ENCODE measurements at places on chromosomes 6 and 20. TPM values are rescaled to one million over a fixed set of nuclear protein-coding genes. Genes with fewer than 3 reads are reported as not detected.

Gene SGK2
- 0.65 TPM for total RNA-seq

Gene SPO11
- total RNA-seq: not detected

Gene HMGN4
- 86.4 TPM for total RNA-seq

Gene OR2H1
- total RNA-seq: not detected

Gene EBF4
- total RNA-seq: 4.3 TPM

DNA sequence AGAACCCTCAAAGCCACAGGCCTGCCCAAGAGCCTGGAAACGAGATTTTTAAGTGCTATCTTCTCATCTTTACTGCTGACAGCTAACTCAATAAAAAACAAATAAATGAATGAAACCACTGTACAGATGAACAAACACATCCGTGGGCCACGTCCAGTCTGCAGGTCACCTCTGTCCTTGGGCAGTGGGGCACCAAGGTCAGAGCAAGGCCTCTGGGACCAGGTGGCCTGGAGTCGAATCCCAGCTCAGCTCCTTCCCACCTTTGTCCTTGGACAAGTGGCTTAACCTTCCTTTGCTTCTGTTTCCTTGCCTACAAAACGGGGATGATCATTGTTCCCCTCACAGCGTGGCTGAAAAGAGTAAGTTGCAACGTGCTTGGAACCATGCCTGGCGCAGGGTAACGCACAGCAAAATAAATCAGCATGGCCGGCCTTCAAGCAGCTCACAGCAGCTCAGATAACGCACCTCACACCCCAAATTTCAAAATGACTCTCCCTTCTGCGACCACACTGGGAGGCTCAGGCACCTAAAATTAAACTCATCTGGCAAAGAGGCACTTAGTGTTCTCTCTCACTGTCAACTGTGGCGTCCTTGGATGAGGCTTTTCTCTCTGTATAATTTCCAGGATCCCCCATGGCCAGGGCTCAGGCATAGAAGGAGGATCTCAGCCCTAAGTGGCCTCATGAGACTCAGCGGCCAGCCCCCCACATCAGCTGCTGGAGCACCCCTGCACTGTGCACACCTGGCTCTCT lies 35.7 kb downstream of the RRBP1 start:
- H3K27me3 ChIP-seq: no peaks in the 10 kb centered on the region
- H3K27ac ChIP-seq: no peak overlapping the region
- H3K36me3 ChIP-seq: no peaks in the 10 kb centered on the region

GRCh38 chr6:91743756-91744155 lies 1156.9 kb upstream of the MAP3K7 start:
- DNase-seq: no peak
- no peaks in the 10 kb centered on the region for H3K36me3 ChIP-seq
- H3K27me3 ChIP-seq: no peaks in the 10 kb centered on the region
- no peak overlapping the region for H3K27ac ChIP-seq

DNA sequence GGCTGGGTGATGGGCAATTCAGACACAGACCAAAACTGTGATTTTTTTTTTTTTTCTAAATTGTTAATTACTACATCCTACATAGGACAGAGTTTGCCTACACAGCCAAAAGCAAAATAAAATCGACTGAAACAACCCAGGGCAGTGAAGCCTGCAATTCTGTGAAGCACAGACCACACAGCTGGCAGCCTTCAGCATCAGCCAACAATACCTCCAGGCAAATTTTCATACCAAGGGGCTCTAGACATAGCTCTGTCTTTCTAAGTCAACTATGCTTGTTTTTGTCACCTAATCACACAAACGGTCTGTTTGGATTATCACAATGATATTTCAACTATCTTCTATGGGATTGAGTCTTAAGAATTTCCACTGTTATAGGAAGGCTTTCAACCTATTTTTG lies 17.6 kb downstream of the RMND1 start:
- no peak overlapping the region for H3K4me3 ChIP-seq
- H3K27ac ChIP-seq: no peak overlapping the region
- no peaks in the 10 kb centered on the region for H3K27me3 ChIP-seq
- peaks cover 17% of the 10 kb centered on the region for H3K36me3 ChIP-seq

DNA sequence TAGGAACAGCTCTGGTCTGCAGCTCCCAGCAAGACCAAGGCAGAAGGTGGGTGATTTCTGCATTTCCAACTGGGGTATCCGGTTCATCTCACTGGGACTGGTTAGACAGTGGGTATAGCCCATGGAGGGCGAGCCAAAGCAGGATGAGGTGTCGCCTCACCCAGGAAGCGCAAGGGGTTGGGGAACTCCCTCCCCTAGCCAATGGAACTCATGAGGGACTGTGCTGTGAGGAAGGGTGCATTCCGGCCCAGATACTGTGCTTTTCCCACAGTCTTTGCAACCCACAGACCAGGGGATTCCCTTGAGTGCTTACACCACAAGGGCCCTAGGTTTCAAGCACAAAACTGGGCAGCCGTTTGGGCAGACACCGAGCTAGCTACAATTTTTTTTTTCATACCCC lies 21.8 kb downstream of the HDDC2 start:
- no peak overlapping the region for H3K27ac ChIP-seq
- H3K4me1 ChIP-seq: peaks cover 48% of the 10 kb centered on the region
- H3K4me3 ChIP-seq: no peak overlapping the region
- no peaks in the 10 kb centered on the region for H3K27me3 ChIP-seq
- DNase-seq: no peak

- H3K27me3 ChIP-seq: no peaks in the 10 kb centered on the region
- no peak for DNase-seq
- peaks cover 21% of the 10 kb centered on the region for H3K36me3 ChIP-seq
- no peak overlapping the region for H3K27ac ChIP-seq
Measured at GRCh38 chr20:36234771-36235320, 1.4 kb upstream of the AAR2 start.

DNA sequence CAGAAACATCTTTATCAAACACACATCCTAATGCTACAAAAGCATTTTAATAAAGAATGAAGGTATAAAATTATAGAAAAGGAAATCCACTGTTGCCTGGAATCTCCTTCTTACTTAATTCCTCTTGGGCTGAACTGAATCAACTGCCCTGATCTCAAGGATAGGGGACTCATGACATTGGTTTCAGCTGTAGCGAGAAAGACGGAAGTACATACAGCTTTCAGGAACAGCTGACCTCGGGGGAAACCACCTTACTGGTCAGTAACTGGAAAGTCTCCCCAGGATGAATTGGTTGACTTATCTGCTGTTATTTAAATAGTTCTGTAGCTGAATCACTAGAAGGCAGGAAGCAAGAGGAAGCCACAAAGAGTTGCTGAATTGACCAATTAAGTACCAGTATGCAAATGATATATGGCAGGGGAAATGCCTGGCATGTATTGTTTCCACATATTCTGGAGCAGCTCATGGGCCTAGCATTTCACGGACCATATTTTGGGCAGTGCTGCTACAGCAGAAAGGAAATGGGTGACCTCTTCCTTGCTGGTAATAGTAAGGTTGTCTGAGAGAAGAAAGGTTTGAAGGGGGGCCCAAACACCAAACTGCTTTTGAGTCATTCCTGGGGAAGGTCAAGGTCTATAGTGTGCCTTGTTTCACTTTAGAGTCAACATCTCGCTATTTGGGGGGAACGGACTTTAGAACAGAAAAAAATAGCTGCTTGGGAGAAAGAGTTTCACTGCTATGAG lies 43.7 kb upstream of the MAP7 start:
- H3K4me1 ChIP-seq: peaks cover 23% of the 10 kb centered on the region
- peaks cover 30% of the 10 kb centered on the region for H3K36me3 ChIP-seq
- peak; percentile 70 for DNase-seq
- no peaks in the 10 kb centered on the region for H3K27me3 ChIP-seq
- H3K4me3 ChIP-seq: peak overlapping the region; percentile 51
- peak overlapping the region; percentile 91 for H3K27ac ChIP-seq

DNA sequence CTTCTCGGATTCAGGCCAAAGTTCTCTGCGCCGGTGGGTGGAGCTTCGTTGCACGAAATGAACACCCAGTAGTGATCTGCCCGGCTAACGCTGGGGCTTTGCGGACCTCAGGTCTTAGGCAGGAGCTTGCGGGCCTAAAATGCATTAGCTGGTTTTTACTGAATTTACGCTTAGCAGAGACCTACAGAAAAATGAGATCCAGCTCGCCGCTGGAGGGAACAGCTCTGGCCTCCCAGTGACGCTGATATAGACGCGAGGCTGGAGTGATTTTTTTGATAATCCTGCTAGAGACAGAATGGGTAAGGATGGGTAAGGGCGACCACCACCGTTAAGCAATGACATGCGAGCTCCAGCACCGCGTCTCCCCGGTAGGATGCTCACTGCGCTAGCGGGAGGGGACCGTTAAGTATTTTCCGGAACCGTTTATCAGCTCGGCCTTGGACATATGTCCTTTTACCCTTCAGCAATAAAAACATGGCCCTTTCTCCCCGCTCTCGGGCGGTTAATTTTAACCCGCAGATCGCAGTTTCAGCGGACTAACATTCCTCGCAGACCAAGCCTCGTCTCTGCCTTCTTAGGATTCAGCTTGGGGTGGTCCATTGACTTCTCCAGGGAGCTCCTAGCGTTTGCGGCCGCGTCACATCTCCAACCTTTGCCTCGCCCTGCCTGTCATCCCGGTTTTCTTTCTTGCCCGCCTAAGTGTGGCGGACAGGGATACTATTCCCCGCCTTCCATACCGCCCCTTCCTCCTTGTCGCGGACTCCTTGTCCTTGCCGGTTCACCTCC lies 109.3 kb downstream of the GPX5 start:
- H3K36me3 ChIP-seq: no peaks in the 10 kb centered on the region
- peak overlapping the region; percentile 46 for H3K4me3 ChIP-seq
- no peak for DNase-seq
- no peak overlapping the region for H3K27ac ChIP-seq
- peaks cover 14% of the 10 kb centered on the region for H3K4me1 ChIP-seq

Measured in activated CD4-positive, alpha-beta T cell treated with anti-CD3 and anti-CD28 coated beads for 36 hours (primary cell).